NCI-H226 (cell line): ENCODE measurements at places on chromosomes 13 and 19.
A peak's percentile ranks its signal among the peaks of the same experiment; 100 is the strongest.

GRCh38 chr19:34189199-34189916 is 17.1 kb downstream of the LSM14A start:
- DNase-seq, result no peak

DNA sequence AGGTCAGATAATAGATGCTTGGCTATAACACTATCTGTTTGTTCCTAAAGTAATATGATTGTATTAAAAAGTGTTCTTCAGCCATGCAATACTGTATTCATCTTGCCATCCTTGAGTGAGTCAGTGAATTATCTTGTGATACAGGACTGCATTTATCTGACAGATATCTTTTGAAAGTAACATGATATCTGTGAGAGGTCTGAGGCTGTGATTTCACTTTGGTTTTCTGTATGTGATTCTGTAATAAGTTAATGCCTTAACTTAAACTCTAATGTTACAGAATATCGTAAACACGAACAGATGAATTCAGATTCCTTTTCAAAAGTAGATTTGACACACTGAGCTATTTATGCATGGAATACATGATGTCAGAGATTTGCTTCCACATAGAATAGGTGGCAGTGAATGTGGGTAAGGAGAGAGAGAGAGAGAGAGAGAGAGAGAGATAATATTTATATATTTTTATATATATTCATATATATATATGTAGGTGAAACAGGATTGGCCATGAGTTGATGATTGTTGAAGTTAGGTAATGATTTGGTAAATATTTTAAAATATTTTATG is 97.9 kb upstream of the RNF113B start:
- peak; percentile 42 for DNase-seq

GRCh38 chr13:41707194-41707821 is 250.0 kb downstream of the RGCC start:
- no peak for DNase-seq

GRCh38 chr13:30088312-30088855 is 219.0 kb downstream of the KATNAL1 start:
- no peak for DNase-seq
